HCT116 (cell line): ENCODE measurements at places on chromosomes 4 and X. TPM values are rescaled to one million over a fixed set of nuclear protein-coding genes. Genes with fewer than 3 reads are reported as not detected.
A peak's percentile ranks its signal among the peaks of the same experiment; 100 is the strongest.

GRCh38 chrX:57573754-57574153, 18.1 kb upstream of the ZXDB start:
- no peaks in the 10 kb centered on the region for H3K36me3 ChIP-seq
- no peak overlapping the region for H3K4me3 ChIP-seq
- no peaks in the 10 kb centered on the region for H3K27me3 ChIP-seq
- no peak for DNase-seq
- no peak overlapping the region for H3K27ac ChIP-seq
- H3K4me1 ChIP-seq: no peaks in the 10 kb centered on the region

Gene CENPVL1
- not detected for total RNA-seq

Gene WDFY3
- total RNA-seq: 39.9 TPM

Gene PGAM4
- total RNA-seq: not detected

- H3K4me3 ChIP-seq: no peak overlapping the region
- no peaks in the 10 kb centered on the region for H3K36me3 ChIP-seq
- no peak overlapping the region for H3K27ac ChIP-seq
Observed at GRCh38 chrX:125289209-125289608, 30.5 kb upstream of the TEX13C start.

Gene BCLAF3
- 5.3 TPM for total RNA-seq

- peaks cover 37% of the 10 kb centered on the region for H3K4me1 ChIP-seq
- H3K27ac ChIP-seq: peak overlapping the region; percentile 67
Observed at GRCh38 chrX:39907964-39908661, 189.6 kb downstream of the BCOR start.

DNA sequence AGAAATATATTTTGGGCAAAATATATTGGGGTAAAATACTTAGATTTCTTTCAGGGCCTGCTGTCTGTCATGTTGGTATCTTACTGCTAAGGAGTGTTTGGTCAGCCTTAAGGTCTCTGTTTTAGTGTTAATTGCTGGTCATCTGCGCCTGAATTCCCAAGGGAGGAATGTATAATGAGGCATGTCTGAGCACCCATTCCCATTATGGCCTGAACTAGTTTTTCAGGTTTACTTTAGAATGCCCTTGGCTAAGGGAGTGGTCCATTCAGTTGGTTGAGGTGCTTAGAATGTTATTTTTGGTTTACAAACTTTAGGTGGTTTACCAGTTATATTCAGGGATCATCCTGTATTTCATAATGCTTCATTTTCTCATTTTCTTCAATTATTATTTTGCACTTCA, 125.9 kb downstream of the CFAP299 start:
- no peak overlapping the region for H3K27ac ChIP-seq
- no peaks in the 10 kb centered on the region for H3K36me3 ChIP-seq
- no peak overlapping the region for H3K4me3 ChIP-seq
- H3K27me3 ChIP-seq: peaks cover 9% of the 10 kb centered on the region

- DNase-seq: no peak
- H3K4me1 ChIP-seq: peaks cover 16% of the 10 kb centered on the region
- no peak overlapping the region for H3K4me3 ChIP-seq
- H3K27me3 ChIP-seq: no peaks in the 10 kb centered on the region
Observed at GRCh38 chr4:88960576-88960975, 96.4 kb downstream of the FAM13A start.

GRCh38 chr4:23878912-23879732, 10.7 kb downstream of the PPARGC1A start:
- no peak overlapping the region for H3K27ac ChIP-seq
- no peaks in the 10 kb centered on the region for H3K36me3 ChIP-seq
- H3K27me3 ChIP-seq: no peaks in the 10 kb centered on the region
- H3K4me3 ChIP-seq: no peak overlapping the region
- no peak for DNase-seq

GRCh38 chr4:156516698-156517097, 454.9 kb downstream of the PDGFC start:
- H3K27me3 ChIP-seq: no peaks in the 10 kb centered on the region
- no peak overlapping the region for H3K27ac ChIP-seq
- H3K36me3 ChIP-seq: no peaks in the 10 kb centered on the region
- no peak for DNase-seq

GRCh38 chr4:172173206-172173605, 360.0 kb downstream of the GALNTL6 start:
- H3K27ac ChIP-seq: no peak overlapping the region
- H3K36me3 ChIP-seq: no peaks in the 10 kb centered on the region
- no peaks in the 10 kb centered on the region for H3K27me3 ChIP-seq
- no peak overlapping the region for H3K4me3 ChIP-seq
- DNase-seq: no peak

GRCh38 chr4:48944756-48945241, 38.2 kb upstream of the OCIAD2 start:
- peaks cover 12% of the 10 kb centered on the region for H3K4me1 ChIP-seq
- no peak for DNase-seq
- H3K4me3 ChIP-seq: peak overlapping the region; percentile 24
- H3K36me3 ChIP-seq: no peaks in the 10 kb centered on the region
- H3K27ac ChIP-seq: peak overlapping the region; percentile 58

DNA sequence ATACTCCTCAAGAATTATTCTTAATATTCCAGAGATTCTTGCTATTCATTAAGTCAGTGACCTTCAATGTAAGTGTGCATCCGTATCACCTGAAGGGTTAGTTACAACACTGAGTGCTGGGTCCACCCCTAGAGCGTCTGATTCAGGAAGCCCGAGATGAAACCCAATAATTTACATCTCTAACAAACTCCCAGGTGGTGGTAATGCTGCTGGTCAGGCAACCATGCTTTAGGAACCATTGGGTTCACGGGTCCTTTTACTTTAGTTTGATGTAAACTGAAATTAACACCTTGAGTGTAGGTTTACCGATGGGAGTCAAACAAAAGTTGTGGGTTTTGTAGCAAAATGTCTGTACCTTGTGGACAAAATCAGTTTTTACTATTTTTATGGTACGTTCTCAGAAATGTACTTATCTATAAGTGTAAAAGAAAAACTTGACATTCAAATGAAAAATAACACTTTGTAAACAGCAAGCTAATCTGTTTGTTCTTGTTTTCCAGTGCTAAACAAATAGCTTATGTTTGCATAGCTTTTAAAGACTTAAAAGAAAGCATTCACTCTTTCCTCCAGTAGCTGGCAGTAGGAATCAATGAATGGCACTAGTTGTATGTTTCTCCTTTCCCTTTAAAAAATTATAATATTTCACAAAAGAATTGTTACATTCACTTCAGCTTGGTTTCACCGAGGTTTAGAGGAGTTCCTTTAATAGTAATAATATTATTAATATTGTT, 32.7 kb downstream of the ACE2 start:
- no peak overlapping the region for H3K4me3 ChIP-seq
- no peaks in the 10 kb centered on the region for H3K27me3 ChIP-seq
- no peaks in the 10 kb centered on the region for H3K4me1 ChIP-seq
- no peak for DNase-seq

Gene ALPK1
- total RNA-seq: 21.3 TPM

Gene VCX
- not detected for total RNA-seq

GRCh38 chr4:2459589-2460349, 9.1 kb upstream of the RNF4 start:
- H3K4me1 ChIP-seq: peaks cover 16% of the 10 kb centered on the region
- no peak for DNase-seq
- H3K27me3 ChIP-seq: no peaks in the 10 kb centered on the region
- H3K36me3 ChIP-seq: no peaks in the 10 kb centered on the region

DNA sequence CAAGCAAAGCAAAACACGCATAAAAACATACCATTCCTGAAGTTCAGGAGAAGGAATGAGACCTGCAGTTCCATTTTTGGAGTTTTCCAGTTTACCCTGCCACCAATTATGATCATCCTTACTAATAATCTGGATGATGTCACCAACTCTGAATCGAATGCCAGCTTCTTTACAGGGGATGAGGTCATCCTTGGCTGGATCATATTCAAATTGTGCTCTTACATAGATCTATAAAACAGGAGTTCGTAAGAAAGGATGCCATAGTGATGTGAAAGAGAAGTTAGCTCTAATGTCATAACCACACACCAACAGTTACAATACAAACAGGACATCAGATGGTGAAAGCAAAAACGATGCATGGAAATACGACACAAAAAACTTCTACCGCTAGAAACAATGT, 106.5 kb downstream of the NYX start:
- H3K27me3 ChIP-seq: no peaks in the 10 kb centered on the region
- H3K4me3 ChIP-seq: no peak overlapping the region
- H3K4me1 ChIP-seq: no peaks in the 10 kb centered on the region
- H3K27ac ChIP-seq: no peak overlapping the region
- no peaks in the 10 kb centered on the region for H3K36me3 ChIP-seq

- no peak overlapping the region for H3K4me3 ChIP-seq
- no peak for DNase-seq
- no peak overlapping the region for H3K27ac ChIP-seq
Observed at GRCh38 chr4:182427554-182427953, 184.4 kb downstream of the TENM3 start.

DNA sequence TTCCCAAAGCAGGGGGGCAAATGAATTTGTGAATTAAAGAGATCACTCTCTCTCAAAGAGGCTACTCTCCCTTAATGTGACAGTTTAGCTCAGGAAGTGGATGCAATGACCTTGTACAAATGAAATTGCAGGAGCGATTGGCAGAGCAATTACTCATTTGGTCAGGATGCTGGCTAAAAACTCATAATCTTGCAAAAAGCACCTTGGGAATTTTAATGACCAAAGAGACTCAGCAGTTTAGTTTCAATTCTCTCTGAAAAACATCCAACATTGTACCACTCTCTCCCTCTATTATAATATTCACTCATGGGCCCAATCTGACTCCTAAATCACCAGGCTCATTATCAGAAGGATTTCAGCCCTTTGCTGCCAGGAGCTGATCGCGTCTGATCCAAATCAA, 26.1 kb downstream of the PDGFC start:
- no peak overlapping the region for H3K4me3 ChIP-seq
- H3K36me3 ChIP-seq: no peaks in the 10 kb centered on the region
- H3K27ac ChIP-seq: no peak overlapping the region
- no peaks in the 10 kb centered on the region for H3K27me3 ChIP-seq
- peaks cover 45% of the 10 kb centered on the region for H3K4me1 ChIP-seq
- no peak for DNase-seq

- no peak for DNase-seq
- no peaks in the 10 kb centered on the region for H3K4me1 ChIP-seq
- no peaks in the 10 kb centered on the region for H3K36me3 ChIP-seq
- H3K27ac ChIP-seq: no peak overlapping the region
- H3K4me3 ChIP-seq: no peak overlapping the region
- no peaks in the 10 kb centered on the region for H3K27me3 ChIP-seq
Observed at GRCh38 chr4:19806865-19807264, 444.8 kb upstream of the SLIT2 start.

DNA sequence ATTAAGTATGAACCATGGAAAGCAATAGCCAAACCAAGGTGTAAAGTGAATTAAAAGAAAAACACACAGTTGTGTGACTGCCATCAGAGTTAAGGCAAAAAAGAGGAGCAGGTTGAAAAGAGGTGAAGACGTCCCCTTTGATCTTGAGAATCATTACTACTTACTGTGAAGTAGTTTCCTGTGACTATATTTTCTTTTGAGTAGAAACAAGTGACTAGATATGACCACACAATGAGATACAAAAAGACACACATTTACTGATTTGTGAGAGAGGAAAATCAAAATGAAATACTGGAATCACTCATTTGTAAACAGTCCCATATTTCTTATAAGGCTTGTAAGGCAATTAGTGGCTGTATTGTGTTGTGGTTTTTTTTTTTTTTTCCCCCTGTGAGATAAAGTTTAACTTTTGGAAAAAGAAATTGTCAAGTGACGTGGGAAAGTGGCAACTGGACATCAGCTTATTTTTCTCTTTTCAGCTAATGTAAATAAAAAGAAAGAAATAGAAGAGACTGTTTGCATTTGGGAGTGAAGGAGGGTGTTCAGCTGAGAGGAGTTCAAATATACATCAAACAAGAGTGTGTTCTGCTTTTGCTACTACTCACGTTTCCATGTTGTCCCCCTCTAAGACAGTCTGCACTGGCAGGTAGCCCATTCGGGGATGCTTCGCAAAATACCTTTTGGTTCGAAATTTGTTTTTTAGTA, 106.4 kb upstream of the FTHL17 start:
- H3K36me3 ChIP-seq: no peaks in the 10 kb centered on the region
- no peak for DNase-seq
- no peak overlapping the region for H3K4me3 ChIP-seq
- no peaks in the 10 kb centered on the region for H3K27me3 ChIP-seq
- no peaks in the 10 kb centered on the region for H3K4me1 ChIP-seq
- no peak overlapping the region for H3K27ac ChIP-seq

DNA sequence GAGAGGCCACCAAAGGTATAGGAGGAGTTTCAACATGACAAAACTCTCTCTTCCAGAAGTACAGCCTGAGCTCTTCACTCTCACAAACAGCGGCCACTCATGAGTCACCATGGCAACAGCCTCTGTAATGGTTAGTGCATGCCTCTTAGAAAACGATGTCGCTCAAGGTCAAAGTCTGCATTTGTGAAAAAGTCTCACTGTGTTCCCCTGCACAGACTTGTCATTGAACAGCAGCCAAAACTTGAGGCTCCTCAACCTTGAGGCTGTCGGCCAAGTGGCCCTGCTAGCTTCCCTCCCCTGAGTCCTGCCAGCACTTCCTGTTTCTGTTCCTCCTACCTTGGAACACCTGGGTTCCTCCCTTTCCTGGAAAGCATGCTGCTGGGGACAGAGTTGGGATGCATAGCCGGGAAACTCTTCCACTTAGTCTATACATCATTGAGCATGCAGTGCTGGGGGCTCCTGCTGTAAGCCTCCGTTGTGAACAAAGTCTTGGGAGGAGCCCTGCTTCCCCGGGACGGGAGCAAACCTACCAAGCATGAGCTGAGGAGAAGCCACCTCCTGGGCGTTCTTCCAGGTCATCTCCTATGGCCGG, 66.6 kb downstream of the ING2 start:
- no peak for DNase-seq
- no peaks in the 10 kb centered on the region for H3K27me3 ChIP-seq

GRCh38 chr4:3666263-3666662, 99.9 kb upstream of the ADRA2C start:
- H3K27me3 ChIP-seq: no peaks in the 10 kb centered on the region
- H3K4me1 ChIP-seq: peaks cover 2% of the 10 kb centered on the region
- no peaks in the 10 kb centered on the region for H3K36me3 ChIP-seq
